Fibroblast of skin of left biceps (primary cell): ENCODE measurements at places on chromosomes 7 and 10.

DNA sequence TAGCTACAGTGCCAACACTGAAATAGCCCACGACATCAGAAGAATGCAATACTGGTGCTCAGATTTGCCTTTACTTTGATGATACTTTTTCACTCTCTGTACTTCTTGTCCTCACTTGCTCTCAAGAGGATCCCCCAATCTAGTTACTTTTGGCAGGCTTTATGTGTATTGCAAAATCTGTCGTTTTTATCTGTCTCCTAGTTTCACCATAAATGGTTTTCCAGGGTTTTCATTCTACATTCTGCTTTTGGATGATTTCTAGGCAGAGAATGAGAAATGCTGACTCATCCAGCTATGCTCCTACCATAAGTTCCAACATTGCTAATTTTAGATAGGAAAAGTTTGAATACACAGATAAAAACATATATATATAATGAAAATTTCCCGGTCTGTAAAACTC, 659.5 kb upstream of the NRG3 start:
- DNase-seq, result peak; percentile 32

DNA sequence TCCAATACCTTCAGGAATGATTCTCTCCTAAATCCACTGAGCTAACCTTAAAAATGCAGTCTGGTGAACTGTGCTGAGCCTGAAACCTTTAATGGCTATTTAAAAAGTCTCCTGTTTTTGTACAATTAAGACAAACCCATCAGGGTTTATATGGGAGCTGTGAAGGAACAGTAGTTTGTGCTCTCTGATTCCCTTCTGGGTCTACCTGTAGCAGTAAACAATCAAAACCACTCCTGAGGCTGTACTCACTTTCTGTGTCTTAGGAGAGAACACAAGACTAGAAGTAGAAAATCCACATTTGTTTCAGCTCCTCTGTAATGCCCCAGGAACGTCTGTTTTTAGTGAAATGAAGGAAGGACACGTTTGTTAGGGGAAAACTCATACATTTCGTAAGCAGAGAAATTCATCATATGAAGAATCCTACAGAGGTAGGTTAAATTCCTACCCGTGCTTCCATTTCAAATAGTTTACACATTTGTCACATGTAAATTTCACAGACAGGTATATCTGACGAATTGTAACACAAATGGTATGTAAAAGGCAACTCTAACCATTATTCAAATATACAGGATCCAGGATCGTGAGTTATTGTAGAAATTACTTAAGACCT, 2.6 kb downstream of the CUX1 start:
- no peak for DNase-seq

GRCh38 chr10:47409866-47410256, 25.8 kb upstream of the ZNF488 start:
- no peak for DNase-seq

DNA sequence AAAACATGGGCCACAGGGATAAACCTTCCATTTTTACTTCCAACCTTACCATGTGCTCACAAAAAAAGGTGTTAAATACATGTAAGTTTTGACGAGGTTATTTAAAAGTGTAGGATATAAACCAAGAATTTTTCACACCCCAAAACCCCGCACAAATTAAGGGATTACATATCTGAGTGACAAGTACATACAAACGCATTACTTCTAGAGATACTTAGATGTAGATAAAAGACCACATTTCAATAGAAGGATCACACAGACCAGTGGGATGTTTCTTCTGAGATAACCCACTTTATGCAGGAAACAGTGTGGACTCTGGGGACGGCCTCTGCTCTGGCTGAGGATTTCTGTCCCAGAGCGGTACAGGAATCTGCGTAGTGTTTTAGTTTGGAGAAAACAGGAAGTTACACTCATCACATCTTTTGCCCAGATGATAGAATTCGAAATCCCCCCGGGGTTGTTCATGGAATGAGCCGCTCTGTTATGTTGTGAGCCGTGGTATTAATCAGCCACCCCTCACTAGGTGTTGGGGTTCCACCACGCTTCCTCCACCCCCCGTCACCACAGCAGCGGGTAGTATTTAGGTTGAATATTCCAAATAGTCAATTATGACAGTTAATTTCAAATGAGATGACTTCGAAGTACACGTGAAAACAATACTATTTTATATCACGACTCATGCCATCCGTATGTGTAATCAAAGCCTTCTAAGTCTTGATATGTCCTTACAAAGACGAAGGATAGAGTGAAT, 1.3 kb upstream of the CUL1 start:
- peak; percentile 37 for DNase-seq

DNA sequence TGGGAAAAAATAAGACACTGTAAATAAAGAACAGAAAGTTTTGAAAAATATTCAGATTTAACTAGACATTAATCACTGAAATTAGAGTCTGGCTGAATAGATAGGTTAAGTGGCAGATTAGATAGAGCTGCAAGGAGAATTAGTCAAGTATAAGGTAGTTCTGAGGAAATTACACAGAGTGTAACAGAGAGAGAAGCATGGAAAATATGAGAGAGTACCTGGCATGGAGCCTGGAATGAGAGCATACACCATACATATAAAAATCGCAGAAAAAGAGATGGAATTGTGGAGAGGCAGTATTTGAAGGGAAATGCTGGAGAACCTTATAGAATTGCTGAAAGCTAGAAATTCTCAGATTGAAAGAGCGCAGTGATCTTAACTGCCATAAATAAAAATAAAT, 46.9 kb downstream of the ZNRF2 start:
- DNase-seq, result no peak

DNA sequence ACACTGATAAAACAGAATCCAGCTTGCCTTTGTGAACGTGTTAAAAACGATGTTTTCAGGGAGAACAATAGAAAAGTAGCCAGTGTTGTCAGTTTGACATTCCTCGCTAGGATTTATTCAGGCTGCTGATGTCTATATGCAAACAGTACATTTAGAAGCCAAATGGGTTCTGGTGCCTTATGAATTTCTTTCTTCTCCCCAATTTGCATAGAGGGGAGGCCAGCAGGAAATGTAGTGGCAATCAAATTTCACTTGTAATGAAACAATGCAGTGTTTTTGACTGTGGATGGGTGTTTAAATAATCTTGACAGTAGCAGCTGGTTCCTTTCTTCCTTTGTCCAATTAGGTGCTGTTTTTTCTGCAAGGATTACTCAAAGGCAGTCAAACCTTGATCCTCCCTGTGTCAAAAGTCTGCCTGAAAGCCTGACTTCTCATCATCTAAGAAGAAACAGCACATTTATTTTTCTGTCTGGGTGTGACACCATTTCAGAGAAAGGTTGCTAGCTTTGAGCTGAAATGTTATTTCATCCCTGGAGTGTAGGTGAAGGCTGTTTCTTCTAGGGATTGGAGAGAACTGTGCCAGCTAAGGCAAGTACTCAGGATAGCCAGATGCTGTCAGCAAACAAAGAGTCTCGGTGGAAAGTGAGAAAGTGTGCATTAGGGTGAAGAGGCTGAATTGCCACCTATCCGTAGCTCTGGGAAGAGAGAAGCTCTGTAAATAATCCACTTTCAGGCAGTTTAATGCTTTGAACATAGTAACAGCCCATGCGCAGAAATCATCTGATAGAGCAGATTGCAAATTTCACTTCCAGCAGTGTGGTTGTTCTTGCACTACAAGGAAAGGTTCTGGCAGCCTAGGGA, 36.6 kb upstream of the ZNRF2 start:
- DNase-seq, result no peak

DNA sequence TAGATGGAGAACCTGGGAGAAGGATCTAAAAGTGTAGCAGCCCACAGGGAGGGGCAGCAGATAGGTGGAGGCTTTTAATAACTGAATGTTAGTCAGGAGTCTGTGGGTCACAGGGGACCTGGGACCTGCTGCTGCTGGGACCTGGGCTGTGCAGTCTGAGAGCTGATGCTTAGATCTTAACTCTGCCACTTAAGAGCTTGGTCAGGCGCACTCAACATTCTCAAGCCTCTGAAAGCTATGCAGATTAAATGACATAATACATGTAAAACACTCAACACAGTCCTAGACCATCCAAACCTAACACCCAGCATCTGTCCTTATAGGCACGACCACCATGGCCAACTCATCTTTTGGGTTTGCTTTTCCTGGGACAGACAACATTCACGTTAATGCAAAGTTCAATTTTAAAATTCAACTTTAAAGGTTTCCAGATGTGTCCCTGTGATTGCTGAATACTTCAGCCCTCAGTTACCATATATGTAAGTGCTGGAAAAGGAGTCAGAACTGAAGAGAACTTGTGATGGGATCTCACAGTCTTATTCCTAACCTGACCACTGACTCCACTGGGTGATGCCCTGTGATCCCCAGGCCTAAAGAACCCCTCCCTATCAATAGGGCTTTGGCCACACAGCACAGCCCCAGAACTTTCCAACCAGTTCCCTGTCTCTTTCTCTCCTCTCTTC, 321.0 kb downstream of the PLXNA4 start:
- DNase-seq, result no peak
